ENCODE measurements at places on chromosomes 1 and 21.

DNA sequence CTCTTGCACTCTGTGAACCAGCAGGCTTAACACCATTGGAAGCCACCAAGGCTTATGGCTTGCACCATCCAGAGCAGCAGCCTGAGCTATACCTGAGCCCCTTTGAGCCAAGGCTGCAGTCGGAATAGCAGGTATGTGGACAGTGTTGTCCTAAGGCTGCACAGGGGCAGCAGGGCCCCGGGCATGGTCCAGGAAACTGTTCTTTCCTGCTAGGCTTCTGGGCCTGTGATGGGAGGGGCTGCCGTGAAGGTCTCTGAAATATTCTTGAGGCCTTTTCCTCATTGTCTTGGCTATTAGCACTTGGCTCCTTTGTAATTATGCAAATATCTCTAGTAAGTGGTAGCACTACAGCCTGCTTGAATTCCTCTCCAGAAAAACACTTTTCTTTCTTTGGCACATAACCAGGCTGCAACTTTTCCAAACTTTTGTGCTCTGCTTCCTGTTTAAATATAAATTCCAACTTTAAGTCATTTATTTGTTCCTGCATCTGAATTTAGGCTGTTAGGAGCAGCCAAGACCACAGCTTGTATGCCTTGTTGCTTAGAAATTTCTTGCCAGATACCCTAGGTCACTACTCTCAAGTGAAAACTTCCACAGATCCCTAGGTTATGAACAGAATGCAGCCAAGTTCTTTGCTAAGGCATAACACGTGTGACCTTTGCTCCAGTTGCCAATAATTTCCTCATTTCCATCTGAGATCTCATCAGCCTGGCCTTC is 5.2 kb downstream of the KRTAP20-4 start:
- no peak for DNase-seq

DNA sequence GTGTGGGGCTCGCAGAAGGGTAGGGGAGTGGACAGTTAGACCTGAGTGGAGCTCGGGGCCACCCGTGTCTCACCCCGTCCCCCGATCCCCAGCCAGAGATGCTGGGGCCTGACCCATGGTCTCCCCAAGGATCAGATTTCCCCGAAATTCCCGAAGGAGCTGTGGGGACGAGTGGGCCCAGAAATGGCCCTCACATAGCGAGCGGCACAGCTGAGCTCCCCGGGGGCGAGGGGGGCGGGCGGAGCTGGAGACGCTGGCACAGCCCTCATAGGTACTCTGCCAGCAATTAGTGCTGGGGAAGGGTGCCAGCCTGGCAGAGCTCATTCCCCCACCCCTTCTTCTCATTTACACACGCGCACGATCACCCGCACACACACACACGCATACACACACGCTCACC is 9.2 kb downstream of the CASZ1 start:
- DNase-seq: no peak

- no peak for DNase-seq
These were observed 21.3 kb downstream of the A3GALT2 start for GRCh38 chr1:33299461-33300155.

DNA sequence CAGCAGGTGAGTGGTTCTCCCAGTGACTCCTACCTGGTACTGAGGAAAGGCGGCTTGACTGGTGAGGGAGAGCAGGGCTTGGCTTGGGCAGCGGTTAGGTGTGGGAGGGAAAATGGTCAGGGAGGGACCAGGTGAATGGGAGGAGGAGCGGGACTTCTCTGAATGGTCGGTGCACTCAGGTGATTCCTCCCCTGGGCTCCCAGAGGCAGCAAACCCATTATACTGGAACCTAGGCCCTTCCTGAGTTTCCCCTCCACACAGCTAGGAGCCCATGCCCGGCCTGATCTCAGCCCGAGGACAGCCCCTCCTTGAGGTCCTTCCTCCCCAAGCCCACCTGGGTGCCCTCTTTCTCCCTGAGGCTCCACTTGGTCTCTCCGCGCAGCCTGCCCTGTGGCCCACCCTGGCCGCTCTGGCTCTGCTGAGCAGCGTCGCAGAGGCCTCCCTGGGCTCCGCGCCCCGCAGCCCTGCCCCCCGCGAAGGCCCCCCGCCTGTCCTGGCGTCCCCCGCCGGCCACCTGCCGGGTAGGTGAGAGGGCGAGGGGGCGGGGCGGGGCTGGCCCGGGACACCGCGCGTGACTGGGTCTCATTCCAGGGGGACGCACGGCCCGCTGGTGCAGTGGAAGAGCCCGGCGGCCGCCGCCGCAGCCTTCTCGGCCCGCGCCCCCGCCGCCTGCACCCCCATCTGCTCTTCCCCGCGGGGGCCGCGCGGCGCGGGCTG is 2.3 kb downstream of the ARTN start:
- no peak for DNase-seq

DNA sequence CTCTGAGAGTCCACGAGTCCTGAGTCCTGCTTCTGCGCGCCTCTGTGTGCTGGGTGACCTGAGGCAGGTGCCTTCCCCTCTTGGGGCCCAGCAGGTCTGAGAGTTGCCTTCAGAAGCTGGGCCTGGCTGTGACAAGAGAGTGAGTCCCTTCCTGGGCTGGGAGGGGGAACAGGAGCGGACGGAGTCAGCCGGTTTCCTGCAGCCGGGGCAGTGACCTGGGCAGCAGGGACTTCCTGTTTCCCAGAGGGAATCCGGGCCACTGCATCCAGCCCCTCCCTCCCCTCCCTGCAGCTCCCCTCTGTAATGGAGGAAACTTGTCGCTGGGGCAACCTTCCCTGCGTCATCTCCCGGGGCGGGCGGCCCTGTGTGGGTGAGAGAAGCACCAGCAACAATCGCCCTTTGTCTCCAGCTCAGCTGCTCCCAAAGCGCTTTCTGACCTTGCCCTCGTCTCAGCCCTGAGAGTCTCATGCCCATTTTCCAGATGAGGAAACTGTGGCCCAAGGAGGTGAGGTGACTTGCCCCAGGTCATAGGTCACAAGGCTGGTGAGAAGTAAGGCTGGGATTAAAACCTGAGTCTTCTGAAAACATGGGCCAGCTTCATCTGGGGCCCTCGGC is 61.1 kb downstream of the SDC3 start:
- no peak for DNase-seq

GRCh38 chr1:9877962-9878361 is 32.1 kb downstream of the CTNNBIP1 start:
- no peak for DNase-seq

DNA sequence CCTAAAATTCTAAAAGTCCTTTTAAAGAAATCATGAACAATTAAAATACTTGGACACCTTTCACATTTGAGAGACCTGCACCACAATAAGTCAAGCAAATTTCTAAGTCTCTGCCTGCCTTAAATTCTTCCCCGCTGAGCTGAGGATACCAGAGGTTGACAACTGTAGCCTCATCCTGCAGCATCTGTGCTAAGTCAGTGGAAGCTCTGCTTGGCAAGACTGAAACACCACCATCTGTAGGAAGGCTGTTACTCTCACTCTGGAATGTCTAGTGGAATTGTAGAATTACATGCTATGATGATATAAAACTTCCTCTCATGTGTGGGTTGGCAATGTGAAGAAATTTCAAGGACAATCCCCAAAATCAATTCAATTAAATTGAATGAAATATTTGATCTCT is 1756.5 kb downstream of the NCAM2 start:
- DNase-seq: no peak

DNA sequence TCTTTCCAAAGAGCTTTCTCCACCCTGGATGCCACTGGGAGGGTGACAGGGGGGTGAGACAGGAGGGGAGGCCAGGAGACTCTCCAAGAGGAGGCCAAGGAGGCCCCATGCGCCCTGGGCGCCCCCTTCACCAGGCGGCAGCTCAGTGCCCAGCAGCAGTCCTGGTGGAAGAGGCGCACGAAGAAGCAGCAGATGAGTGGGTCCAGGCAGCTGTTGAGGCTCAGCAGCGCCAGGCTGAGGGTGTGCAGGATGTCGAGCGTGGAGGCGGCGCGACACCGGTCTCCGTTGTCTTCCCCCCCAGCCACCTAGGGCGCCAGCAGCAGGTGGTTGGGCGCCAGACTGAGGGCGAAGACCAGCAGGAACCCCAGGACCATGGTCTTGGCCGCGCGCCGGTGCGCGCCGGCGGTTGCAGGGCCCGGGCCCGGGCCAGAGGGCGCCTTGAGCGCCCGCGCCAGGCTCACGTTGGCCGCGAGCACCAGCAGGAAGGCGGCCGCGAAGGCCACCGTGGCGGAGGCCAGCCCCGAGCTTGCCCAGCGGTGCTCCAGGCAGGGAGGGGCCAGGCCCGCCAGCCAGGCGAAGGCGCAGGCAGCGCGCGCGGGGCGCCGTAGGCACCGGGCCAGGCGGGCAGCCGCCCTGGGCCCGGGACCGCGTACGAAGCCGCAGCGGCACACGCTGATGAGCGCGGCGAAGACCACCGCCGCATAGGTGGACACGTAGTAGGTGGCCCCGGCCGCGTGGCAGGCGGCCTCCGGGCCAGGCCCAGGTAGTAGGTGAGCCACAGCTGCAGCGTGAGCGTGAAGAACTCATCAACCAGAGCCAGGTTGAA is 8.6 kb downstream of the TMEM35B start:
- no peak for DNase-seq

- no peak for DNase-seq
These were observed 10.0 kb upstream of the RASSF5 start for GRCh38 chr1:206497363-206497762.

- DNase-seq: no peak
These were observed 3.7 kb upstream of the ZNF326 start for GRCh38 chr1:89990976-89991831.

DNA sequence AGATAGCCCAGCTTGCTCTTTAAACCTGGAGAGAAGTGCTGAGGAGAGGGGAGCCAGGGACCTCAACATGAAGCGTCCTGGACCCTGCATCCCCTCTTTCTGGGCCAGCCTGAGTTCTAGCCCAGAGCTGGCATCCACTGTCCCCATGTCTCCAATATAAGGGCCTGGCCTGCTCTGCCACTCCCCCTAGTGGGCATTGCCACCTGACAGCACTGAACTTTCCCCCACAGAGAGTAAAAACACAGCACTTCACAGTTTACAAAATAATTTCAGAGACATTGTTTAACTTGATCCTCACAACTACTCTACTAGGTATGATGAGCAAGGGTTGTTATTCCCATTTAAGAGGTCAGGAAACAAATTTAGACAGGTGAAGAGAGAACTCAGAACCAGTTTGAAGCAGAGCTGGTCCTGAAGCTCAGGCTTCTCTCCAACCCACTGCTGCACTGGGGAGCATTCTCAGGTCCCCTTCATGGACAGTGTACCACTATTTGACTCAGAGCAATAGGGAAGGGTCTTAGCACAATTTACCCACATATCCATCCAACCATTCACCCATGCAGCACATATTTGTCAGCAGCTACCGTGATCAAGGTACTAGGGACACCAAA is 151.2 kb downstream of the DMRTA2 start:
- DNase-seq: peak; percentile 53

- DNase-seq: peak; percentile 63
These were observed 10.4 kb downstream of the C1orf226 start for GRCh38 chr1:162391790-162392563.

DNA sequence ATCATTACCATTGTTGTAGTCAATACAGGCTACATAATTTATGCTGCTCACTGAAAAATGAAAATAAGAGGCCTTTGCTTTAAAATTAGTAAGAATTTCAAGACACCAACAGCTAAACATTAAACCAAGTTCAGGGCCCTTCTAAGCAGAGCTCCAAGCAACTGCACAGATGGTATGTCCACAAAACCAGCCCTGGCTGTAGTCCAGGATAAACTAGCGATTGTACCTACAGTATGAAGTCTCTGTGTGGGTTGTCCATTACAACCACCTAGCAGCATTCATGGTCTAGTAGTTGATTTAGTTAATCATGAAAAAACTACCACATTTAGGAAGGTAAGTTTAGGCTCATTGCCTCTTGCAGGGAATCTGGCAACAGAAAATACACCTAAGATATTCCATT is 35.3 kb downstream of the CLCA4 start:
- DNase-seq: no peak

GRCh38 chr1:232110281-232111090 is 483.9 kb downstream of the DISC1 start:
- DNase-seq: no peak

GRCh38 chr1:58739856-58740466 is 40.1 kb upstream of the MYSM1 start:
- DNase-seq: peak; percentile 61

DNA sequence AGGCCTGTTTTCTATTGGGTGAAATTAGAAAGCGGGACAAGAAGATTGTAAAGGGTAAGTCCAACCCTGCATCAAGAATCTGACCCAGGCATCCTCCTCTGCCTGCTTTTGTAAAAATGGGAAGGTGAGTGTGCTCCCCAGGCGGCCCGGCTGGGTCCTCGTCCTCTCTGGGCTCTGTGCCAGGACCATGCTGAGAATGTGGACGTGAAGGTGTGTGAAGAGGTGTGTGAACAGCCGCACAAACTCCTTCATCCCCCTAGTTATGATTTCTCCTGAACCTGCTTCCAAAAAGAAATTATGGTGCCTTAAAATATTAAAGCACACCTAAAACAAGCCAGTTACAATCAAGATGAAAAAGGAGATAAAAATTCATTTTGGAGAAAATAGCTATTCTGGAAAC is 185.7 kb downstream of the IGSF21 start:
- DNase-seq: no peak

GRCh38 chr21:35265170-35265877 is 216.2 kb upstream of the RUNX1 start:
- no peak for DNase-seq

DNA sequence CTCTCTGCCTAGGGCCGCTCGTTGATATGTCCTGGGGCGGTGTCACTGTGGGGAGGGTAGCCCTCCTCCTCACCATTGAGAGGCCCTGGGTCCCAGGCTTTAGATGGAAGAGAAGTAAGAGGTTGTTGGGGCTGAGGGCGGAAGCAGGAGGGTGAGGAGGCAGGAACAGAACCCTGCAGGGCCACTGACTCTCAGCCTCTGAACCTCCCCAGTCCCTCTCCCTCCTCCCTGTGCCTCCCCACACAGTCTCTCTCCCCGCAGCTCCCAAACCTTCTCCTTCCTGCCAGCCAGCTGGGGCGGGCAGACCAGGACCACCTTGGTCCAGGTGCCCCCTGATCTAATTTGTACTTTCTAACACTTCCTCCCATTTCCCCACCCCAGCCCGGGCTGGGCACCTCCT is 14.3 kb upstream of the FAM131C start:
- DNase-seq: no peak

DNA sequence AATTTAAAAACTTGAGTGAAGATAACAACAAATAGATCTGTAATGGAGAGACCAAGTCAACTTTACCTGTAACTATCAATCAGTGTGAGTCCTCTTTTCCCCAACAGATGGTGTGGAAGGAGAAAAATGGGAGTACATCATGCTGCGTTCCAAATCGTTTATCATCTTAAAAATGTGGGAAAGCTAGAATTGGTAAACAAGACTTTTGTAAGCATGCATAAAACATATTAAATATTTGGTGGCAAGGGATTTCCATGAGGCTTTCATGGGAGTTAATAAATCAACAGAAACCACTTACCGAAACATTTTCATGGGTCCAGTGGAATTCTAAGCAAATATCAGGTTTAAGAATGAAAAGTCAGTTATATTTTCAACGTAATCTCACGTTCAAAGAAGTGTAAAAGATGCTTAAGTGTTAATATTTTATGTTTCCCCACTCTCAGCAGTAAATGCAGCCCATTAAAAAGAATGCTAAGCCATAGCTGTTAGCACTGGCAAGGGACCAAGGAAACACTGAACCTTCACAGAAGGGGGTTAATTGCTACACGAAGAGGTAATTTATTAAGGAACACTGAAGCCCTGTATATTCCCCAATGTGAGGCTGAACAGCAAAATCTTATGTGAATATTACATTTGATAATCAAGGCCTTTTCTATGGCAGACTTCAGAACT is 117.0 kb downstream of the ZC3H11B start:
- no peak for DNase-seq

- DNase-seq: no peak
These were observed 27.3 kb upstream of the ZNF496 start for GRCh38 chr1:247358920-247359319.
